Thoracic aorta (tissue), 2 donors: ENCODE measurements at places on chromosomes 16 and 17.
A peak's percentile ranks its signal among the peaks of the same experiment; 100 is the strongest.

GRCh38 chr17:400257-400656 lies 47.6 kb upstream of the RPH3AL start:
- no peak for DNase-seq

GRCh38 chr17:39740357-39741111 lies 2.8 kb downstream of the GRB7 start:
- no peak for DNase-seq

- DNase-seq: no peak
These were observed 347.5 kb upstream of the TNRC6C start for GRCh38 chr17:77610972-77611521.

GRCh38 chr17:67546578-67547527 lies 169.8 kb downstream of the PITPNC1 start:
- DNase-seq: no peak

DNA sequence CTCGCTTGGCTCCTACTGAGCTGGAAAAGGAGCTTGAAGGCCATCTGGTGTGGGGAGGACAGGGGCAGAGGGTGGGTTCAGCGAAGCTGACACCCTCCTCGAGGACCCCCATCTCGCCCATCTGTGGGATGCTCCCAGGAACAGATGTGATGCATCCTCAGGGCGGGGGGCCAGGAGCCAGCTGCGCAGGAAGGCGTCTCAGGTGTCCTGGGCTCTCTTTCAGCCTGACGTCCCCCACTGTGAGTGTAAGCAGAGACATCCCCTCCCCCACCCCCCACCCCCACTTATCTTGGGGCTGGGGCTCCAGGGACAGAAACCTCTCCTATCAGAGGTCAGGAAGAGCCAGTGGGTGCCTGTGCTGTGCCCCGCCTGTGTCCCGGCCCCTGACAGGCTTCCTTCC lies 16.2 kb downstream of the KIF19 start:
- no peak for DNase-seq

DNA sequence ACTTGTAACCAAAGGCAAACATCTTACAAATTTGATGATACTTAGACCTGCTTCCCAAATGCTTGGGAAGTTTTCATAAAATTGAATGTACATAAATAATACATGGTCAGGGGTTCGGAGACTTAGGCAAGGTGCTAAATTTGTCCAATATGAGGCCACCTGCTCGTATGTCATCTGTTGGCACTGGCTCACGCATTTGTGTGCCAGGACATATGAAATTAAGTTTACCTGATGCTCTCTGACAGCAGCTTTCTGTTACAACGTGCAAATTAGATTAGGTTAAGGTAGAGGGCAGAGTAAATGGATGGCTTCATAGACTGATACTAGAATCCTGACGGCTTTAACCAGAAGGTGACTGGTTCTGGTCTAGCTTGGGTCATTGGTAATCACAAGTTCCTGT lies 970.3 kb upstream of the RBFOX1 start:
- DNase-seq: no peak

GRCh38 chr17:17063546-17064122 lies 21.4 kb downstream of the MPRIP start:
- no peak for DNase-seq

DNA sequence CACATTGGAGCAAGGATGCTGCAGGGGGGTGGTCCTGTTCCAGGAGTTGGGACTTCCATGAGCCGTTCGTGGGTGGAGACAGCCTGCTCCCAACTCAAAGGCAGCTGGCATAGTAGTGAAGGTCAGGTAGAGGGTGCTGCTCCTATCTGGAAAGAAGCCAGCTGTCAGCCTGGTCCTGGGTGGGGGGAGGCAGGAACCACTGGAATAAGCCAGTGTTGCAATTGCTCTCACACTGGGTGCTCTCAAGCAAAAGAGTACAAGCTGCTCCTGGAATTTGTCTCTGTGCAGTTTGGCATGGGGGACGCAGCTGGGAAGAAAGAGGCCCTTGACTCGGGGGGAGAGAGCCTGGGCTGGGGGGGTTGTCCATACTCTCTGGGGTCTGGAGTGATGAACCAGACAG lies 8.7 kb downstream of the CACNG5 start:
- no peak for DNase-seq

DNA sequence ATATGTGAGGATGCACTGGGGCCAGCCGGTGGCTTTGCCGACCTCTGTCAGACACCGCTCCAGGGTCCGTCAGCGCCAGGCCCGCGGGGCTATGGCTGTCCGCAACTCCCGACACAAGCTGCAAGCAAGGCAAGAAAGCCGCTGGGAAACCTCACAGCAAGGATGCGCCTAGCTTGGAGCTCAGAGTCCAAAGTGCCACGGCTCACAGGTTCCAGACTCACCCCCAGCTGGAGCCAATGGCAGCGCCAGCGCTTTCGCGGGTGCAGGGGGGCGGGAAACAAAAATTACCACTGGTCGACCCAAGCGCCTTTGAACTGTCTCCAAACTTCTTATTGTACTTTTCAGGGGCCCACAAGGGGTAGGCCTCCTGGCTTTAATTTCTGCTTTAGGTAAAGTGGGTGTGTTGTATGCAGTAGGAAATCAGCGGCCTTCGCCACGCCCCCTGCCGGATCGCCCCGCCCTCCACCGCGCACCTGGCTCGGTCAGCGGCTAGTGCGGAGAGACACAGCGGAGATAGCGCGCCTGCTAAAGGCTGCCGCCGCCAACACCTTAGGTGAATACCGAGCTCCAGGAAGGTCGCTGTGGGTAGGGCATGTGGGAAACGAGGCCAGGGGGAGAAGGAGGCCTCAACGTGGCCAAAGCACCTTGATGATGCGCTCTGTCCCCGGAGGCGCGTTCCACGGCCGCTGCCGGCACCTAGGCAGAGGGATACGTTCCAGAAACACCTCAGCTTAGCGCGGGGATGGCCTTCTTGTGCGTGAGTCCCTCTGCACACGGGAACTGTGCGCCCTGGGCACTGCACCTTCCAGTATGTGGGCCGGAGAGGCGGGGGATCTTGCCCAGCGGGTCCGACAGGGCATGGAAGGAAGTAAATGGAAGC lies 61.0 kb upstream of the RBL2 start:
- DNase-seq: no peak

DNA sequence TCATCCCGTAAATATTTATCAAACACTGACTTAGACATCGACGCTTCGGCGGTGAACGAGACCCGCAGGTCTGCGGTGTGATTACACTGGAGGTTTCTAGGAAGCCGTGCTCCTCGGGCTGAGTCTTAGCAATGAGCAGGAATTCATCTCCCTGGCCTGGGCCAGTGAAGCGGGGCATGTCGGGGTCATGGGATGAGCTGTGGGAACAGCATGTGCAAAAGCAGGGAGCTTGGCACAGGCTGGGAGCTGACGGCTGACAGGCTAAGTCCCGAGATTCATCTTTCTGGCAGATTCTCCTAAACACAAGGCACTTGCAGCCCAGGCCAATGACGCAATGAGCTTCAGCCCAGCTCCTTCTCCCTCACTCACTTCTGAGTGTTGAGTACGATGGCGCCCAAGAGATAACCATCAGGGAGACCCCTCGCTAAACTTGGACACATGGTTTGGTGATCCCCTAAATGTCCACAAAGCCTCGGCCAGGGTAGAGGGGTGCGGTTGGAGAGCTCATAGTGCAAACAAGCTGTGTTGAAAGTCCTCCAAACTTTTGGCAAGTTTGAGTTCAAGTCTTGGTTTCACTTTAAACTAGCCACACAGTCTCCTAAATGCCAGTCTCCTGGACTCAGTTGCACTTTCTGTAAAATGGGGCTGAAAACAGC lies 12.8 kb downstream of the CRISPLD2 start:
- DNase-seq: peak; percentile 13

GRCh38 chr16:68668266-68668665 lies 23.2 kb downstream of the CDH3 start:
- no peak for DNase-seq

DNA sequence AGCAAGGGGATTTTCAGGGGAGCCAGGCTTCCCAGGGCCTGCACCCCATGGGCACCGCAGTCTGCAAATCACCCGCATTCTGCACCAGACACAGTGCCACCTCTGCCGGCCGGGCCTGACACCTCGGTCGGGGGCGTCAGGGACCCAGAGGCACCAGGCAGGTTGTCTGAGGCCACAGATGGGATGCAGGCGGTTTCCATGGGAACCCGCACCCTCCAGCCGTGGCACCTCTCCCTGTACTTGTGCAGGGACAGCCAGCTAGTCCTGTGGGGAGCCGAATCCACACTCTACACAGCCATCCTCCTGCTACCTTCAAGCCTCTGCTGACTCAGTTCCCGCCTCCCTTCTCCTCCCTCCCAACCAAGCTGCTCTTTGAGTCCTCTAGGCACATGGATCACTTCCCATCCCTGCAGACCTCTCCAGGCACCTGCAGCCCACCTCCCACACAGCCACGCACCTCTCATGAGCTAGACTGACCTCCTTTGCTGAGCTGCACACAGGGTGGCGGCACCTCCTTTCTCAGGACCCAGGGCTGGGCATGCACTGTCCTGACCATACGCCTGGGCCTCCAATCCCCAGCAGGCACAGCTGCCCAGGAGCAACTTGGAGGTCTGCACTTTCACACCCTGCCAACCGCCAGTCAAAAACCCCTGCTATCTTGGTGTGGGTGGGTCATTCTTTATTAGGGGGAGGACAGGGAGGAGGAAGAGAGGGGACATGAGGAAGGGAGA lies 119.5 kb downstream of the C16orf78 start:
- no peak for DNase-seq

GRCh38 chr17:43698678-43699437 lies 37.1 kb upstream of the MEOX1 start:
- DNase-seq: no peak

GRCh38 chr17:49995055-49995738 lies at the start of gene DLX3:
Gene DLX3, minus strand, starts transcription at chr17:49995224. Its CDS starts 226 bp downstream, at chr17:49994998.
- peak; percentile 42 for DNase-seq

DNA sequence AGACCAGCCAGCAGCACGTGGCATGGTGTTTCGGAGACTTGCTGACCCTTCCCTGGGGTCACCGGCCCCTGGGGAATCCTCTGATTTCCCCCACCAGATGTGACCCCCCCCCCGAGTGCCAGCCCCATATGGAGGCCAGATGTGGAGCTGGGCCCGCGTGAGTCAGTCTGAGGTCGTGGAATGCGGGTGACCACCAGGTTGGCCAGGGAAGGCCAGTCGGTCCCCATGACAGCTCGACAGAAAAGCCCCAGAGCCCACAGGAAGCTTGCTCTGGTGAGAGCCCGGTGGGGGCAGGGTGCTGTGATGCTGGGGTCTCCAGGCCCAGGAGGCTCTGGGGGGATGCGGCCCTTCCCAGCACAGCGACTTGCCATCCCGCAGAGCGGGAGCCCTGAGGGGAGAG lies 209.0 kb downstream of the NTN1 start:
- DNase-seq: no peak

DNA sequence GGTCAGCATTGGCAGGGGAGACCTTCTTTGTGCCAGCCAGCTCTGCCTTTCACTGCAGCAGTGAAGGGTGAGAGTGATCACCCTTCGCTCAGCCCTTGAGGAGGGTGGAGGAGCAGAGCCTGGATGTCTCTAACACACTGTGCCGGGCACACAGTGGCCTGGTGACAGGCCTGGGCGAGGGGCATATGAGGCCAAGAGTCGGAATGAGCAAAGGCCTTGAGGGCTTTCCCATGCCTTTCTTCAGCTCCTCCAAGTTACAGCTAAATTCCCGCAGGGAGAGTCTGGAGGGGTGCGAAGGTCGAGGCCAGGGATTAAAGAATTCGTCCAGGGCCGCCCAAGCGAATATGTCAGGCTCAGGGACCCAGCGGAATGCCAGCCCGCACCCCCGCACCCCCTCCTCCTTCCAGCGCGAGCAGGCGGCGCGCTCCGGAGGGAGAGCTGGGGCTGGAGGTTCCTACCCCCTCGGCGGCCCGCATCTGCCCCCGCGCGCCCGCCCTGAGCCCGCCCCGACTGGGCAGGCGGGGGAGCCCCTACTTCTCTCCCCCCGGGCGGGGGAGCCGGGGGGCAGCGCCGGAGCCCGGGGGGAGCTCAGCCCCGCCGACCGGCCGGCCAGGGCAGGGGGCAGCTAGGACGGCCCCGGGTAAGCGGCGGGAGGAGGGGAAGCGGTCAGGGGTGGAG lies at the start of gene RASL10B:
RASL10B (plus strand) TSS at position 401 of the 678 bp plus-strand sequence. CDS start 3,546 bp downstream, outside the sequence.
- no peak for DNase-seq

DNA sequence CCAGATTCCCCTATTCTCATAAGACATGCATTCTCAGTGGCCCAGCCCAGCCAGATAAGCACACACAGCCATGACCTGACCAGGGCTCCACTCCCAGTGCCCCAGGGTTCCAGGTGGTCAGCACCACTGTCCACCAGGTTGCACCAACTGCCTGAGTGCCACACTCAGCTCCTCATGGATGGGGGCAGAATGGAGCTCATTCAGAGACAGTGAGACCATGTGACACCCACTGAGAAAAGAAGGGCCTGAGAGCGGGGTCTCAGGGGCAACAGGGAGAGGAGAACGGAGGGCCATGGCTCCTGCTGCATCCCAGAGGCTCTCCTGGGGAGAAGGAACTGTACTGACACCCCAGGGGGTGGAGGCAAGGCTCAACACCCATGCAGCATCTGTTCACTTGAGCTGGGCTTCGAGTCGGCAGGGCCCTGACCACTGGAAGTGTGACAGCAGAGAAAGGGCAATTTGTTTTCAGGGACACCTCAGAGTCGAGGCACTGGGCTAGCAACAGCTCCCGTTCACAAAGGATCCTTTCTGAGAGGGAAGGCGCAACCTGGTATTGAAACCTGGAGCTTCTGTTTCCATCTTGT lies 18.7 kb upstream of the SLC38A8 start:
- no peak for DNase-seq

DNA sequence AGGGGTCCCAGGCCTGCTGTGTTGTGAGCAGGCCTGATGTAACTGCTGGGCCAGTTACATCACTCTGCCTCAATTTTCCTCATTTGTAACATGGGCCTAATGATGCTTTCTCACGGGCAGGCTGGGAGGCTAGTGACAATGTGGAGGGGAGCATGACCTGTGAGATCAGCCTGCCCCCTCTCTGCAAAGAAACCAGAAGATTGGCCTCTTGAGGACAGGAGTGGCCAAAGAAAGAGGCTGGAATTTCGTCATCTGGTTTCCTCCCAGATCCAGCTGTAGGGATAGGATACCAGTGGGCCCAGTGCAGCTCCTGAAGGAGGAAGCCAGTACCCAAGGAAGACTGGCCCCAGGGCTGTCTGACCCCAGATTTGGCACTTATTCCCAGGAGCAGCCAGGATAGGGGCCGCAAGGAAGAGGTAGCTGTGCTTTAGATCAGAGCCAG lies 615 bp upstream of the SREBF1 start:
- DNase-seq: no peak

- no peak for DNase-seq
These were observed 10.1 kb upstream of the PRM1 start for GRCh38 chr16:11291091-11291703.

- no peak for DNase-seq
These were observed 6.8 kb upstream of the GFAP start for GRCh38 chr17:44922136-44922535.
